ENCODE measurements at places on chromosomes 4 and X.

DNA sequence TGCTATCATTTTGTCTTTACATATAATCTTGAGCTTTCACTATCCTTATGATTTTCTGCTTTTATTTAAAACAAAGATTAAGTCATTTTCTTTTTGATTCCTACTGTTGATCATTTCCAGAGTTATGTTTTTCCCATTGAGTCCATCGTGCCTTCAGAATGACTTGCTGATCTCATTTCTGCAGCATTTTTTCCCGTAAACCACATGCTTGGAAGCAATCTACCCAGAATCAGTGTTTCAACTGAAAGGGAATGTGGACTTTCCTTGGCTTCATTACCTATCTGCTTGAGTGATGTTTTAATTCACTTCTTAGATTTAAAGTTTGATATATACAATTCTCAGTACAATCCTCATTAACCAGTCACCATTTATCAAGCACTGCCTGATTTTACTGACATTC is 192.4 kb upstream of the FSTL5 start:
- DNase-seq = no peak

GRCh38 chr4:150283689-150284088 is 205.4 kb downstream of the DCLK2 start:
- no peak for DNase-seq

DNA sequence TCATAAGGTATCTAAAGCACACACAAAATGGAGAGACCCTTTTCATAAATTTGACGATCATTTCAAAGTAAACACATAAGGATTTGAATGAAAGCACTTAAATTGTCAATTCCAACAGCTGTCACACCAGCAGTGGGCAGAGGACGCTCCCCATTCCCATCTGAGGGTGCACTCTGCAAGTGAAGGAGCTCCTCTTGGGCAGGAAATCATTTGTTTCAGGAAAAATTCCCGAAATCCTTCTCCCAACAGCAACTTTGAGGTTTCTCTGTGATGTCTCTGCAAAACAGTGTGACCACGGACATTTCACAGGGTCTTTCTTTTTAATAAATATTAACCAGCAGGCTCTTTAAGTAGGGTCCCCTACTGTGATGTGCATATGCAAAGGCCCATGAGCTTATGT is 111.0 kb downstream of the EPHA5 start:
- no peak for DNase-seq

DNA sequence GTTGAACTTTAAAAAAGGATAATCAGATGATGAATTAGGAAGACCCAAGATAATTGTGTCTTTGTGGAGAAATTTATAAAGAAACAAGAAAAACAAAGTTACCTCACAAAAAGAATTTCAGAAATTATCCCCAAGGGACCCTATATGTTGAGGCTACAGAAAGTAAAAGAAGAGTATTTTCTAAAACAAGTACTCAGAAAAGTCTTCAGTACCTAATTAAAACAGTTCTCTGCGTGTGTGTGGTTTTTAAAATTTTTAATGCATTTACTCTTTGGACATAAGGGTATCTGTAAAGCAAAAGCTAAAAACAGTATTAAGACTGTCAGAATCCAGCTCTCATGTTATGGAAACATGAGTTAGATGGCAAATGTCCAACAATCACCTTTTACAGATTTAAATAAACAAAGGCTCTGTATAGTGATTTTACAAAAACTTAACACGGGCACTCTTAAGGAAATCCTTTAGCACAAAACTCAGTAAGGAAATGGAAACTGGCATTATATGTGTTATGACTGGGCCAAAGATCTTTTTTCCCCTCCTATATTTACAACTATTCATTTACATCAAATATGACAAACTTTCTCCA is 187.5 kb downstream of the NSUN7 start:
- DNase-seq = no peak

GRCh38 chrX:112946227-112946626 is 105.6 kb upstream of the AMOT start:
- no peak for DNase-seq
